ENCODE measurements at places on chromosomes 7 and 10. TPM values are rescaled to one million over a fixed set of nuclear protein-coding genes. Genes with fewer than 3 reads are reported as not detected.

MEST gene
- total RNA-seq: 3.1 TPM

CDC14C gene
- total RNA-seq: not detected

MYO1G gene
- total RNA-seq: 0.17 TPM

ETV1 gene
- 5.6 TPM for total RNA-seq

PRPS1L1 gene
- total RNA-seq: 0.14 TPM

HOXA4 gene
- 0.65 TPM for total RNA-seq

ASB4 gene
- not detected for total RNA-seq

ACSM6 gene
- total RNA-seq: not detected

TLX1 gene
- not detected for total RNA-seq

PRTFDC1 gene
- 8.0 TPM for total RNA-seq

SLC26A4 gene
- 8.0 TPM for total RNA-seq
